ENCODE measurements at places on chromosomes 2 and 18.

- DNase-seq = no peak
Observed at GRCh38 chr18:5424903-5425664, 118.7 kb downstream of the EPB41L3 start.

GRCh38 chr2:47006374-47007222 is 91.0 kb upstream of the MCFD2 start:
- no peak for DNase-seq

- DNase-seq = no peak
Observed at GRCh38 chr2:16214861-16215260, 274.5 kb downstream of the MYCN start.

- DNase-seq = no peak
Observed at GRCh38 chr2:28365158-28365557, 27.5 kb upstream of the FOSL2 start.
